Heart right ventricle (tissue), 16 donors: ENCODE measurements at places on chromosomes 3 and 15. TPM values are rescaled to one million over a fixed set of nuclear protein-coding genes. Genes with fewer than 3 reads are reported as not detected.

DNA sequence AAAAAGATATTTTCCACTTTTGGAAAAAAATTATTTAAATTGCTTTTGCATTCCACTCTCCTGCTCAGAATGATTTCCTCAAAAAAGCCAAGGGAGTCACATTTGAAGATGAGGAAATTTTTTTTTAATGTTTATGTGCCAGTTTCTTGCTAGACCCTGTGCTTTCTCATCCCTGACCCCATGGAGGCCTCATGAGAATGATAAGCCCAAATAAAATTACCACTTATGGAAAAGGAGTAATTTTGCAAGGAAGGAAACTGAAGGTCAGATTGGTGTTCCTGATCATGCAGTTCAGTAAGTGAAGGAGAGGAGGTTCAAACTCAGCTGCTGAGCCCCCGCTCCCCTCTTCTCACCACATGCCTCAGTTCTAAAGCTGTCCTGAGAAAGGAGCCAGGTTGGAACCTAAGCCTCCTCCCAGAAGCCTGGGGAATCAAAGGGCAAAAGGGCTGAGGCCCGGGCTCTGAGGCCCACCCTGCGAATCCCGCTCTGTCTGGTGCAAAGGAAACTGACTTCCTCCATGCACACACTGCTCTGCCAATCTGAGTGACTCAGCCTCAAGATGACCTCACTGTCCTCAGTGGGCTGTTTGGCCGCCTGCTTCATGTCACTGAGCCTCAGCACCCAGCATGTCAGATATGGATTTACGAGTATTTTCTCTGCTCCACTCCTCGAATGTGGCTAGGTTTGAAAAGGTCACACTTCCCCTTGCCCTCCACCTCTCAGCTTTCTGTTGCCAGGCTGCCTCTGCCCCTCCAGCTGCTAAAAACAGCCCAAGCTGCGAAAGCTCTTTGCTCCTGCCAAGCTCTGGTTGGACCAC is 56.9 kb upstream of the FLNB start:
- DNase-seq = peak; percentile 64

DNA sequence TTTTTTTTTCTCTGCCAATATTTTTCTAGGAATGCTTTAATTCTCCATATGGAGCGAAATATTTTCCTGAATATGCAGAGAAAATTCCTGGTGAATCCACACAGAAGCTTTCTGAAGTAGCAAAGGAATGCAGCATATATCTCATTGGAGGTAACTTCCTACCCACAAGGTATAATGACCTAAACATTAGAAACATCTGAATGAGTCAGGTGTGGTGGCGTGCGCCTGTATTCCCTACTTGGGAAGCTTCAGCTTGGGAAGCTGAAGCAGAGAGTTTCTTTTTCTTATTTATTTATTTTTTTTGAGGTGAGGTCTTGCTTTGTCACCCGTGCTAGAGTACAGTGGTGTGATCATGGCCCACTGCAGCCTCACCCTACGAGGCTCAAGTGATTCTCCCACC is 5.2 kb downstream of the NIT2 start:
- DNase-seq = no peak

- no peak for DNase-seq
Measured at GRCh38 chr3:10251006-10251405, 2.7 kb downstream of the TATDN2 start.

- DNase-seq = no peak
Measured at GRCh38 chr15:66839506-66840112, 137.6 kb downstream of the SMAD6 start.

Gene MINAR1
- 0.13 TPM for total RNA-seq

GRCh38 chr3:71110385-71111222 is 472.9 kb downstream of the FOXP1 start:
- no peak for DNase-seq

GRCh38 chr3:55639896-55640765 is 153.0 kb upstream of the WNT5A start:
- no peak for DNase-seq

DNA sequence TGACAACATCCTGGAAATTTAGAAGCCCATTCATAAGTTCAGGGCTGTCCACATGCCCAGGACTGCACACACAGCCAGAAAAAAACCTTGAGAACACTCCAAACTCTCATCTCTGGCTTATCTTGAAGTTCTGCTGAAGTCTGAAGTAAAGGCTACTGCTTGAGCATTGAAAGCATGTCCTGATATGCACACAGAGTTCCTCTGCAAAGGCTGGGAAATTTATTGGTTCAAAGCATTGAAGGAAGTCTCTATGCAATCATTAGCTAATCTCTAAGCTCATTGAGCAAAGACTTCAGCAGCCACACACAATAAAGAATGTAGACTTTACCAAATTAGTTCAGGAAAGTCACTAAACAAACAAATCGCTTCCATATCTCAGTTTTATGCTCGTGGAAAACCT is 162.0 kb upstream of the STT3B start:
- no peak for DNase-seq
